ENCODE measurements at places on chromosomes 6 and 20. TPM values are rescaled to one million over a fixed set of nuclear protein-coding genes. Genes with fewer than 3 reads are reported as not detected.

GRCh38 chr6:99013145-99013544, 65.4 kb upstream of the FBXL4 start:
- peak; percentile 70 for DNase-seq

- peak; percentile 43 for DNase-seq
Measured at GRCh38 chr6:151240036-151240685, 394 bp downstream of the AKAP12 start.

GRCh38 chr6:108417027-108417426, 122.2 kb downstream of the AFG1L start:
- no peak for DNase-seq

DEF6 gene
- 37.3 TPM for total RNA-seq

ANKRD66 gene
- not detected for total RNA-seq

- no peak for DNase-seq
Measured at GRCh38 chr6:105981002-105981887, 104.9 kb upstream of the PRDM1 start.

GRCh38 chr20:404088-404487, 4.0 kb upstream of the RBCK1 start:
- DNase-seq = no peak

Data from PC-3 (cell line).